HepG2 (cell line): ENCODE measurements at places on chromosomes 1 and 21.
A peak's percentile ranks its signal among the peaks of the same experiment; 100 is the strongest.

DNA sequence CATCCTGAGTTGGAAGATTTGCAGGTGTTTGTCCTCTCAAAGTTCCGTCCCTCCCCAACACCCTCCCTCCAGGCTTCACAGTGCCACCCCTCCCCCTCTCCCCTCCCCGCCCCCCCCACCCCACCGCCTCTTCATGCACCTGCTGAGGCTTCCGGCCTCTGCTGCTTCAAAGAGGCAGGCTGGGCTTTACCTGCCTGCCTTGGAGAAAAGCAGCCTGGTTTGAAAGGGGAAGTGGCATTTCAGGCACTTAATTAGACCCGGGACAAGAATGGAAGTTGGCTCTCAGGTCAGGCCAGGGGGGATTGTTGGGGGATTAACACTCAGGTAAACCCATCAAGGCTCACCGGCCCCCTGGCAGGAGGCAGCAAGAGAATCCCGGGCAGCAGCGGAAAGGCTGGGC, 21.1 kb downstream of the PAX7 start:
- no peak overlapping the region for H3K27ac ChIP-seq
- no peak for DNase-seq
- H3K27me3 ChIP-seq: peaks cover 87% of the 10 kb centered on the region
- H3K4me1 ChIP-seq: 0 out of 2 replicates have a peak, but pooled peaks cover 4% of the 10 kb centered on the region

DNA sequence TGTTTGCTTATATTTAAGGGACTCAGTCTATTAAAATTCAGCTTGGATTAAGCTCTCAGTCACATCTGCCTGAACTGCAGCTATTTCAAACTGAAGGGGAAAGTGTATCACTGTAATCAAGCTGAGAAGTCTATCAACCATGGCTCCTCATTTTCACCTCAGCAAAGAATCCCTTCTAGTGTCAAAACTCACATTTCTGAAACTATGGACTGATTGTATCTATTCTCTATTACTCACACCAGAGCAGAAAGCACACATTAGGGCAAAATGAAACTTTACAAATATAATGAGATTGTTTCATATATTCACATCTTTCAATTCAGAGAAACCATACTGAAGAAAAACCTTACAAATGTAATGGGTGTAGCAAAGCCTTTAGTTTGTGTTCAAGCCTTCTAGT, 14.6 kb upstream of the C1orf146 start:
- DNase-seq: no peak
- H3K27ac ChIP-seq: no peak overlapping the region
- no peaks in the 10 kb centered on the region for H3K36me3 ChIP-seq
- no peaks in the 10 kb centered on the region for H3K4me1 ChIP-seq

DNA sequence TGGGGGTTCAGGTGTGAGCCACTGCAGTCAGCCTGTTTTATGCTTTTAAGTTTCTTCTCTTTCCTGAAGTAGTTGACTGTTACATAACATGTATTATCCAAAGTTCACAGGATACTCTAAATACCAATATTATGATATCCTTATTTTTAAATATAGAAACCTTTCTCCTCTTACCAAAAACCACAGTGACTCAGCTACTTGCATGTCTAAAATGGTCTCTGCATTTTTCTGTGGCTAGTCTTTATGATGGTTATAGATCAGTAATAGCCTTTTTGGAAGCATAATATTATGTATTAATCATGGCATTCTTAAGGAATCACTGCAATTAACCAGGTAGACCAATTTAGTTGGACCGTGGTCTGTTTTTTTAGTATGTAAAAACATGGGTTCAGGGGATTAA, 210.8 kb upstream of the CACYBP start:
- H3K27ac ChIP-seq: no peak overlapping the region
- H3K27me3 ChIP-seq: no peaks in the 10 kb centered on the region
- H3K36me3 ChIP-seq: no peaks in the 10 kb centered on the region

GRCh38 chr1:23477359-23478144, 6.4 kb downstream of the ASAP3 start:
- no peaks in the 10 kb centered on the region for H3K27me3 ChIP-seq
- peak overlapping the region; percentile 21 for H3K27ac ChIP-seq
- no peak for DNase-seq
- peaks cover 83% of the 10 kb centered on the region for H3K4me1 ChIP-seq
- no peaks in the 10 kb centered on the region; the same call in 2 of the 3 replicates for H3K36me3 ChIP-seq
- no peak overlapping the region for H3K4me3 ChIP-seq
